H7 (cell line): ENCODE measurements at places on chromosomes 7 and 10.

GRCh38 chr10:113126229-113127201 lies 176.5 kb downstream of the TCF7L2 start:
- peak; percentile 87 for DNase-seq

- no peak for DNase-seq
These were observed 182.2 kb downstream of the POLR1F start for GRCh38 chr7:19526639-19527038.

- peak; percentile 36 for DNase-seq
These were observed 46.8 kb downstream of the CAMK2B start for GRCh38 chr7:44278451-44279161.

- DNase-seq: no peak
These were observed 6.3 kb upstream of the COL13A1 start for GRCh38 chr10:69795242-69795934.

DNA sequence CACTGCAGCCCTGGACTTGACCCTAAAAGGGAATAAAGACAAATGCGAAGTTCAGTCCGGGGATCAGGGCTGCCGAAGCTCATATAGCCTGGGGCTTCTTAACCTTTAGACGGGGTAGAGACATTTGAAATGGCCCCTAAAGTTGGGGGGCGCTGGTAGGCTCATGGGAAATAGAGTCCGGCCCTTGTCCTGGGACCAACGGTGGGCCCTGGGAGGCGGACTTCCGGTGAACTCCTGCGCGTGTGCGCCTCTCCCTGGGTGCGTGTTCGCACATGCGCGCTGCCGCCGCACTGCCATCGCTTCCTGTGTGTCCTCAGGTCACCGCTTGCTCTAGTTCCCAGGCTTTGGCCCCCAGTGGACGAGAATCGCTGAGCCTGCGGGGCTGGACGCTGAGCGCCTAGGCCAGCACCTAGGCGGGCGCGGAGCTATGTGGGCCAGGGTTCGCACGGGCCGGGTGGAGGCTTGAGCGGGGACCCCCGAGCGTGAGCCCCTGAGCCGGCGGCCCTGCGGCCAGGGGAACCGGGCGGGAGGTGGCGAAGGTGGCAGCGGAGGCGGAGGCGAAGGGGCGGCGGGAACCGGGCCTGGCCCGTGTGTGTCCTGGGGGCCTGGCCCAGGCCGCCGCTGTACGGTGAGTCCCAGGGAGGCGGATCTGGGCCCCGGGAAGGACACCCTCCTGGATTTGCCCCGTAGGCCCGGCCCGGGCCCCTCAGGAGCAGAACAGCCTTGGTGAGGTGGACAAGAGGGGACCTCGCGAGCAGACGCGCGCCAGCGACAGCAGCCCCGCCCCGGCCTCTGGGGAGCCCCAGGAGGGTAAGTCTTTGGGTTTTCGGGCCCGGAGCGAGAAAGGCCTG lies 23.0 kb upstream of the ZNF12 start:
- DNase-seq: peak; percentile 97

DNA sequence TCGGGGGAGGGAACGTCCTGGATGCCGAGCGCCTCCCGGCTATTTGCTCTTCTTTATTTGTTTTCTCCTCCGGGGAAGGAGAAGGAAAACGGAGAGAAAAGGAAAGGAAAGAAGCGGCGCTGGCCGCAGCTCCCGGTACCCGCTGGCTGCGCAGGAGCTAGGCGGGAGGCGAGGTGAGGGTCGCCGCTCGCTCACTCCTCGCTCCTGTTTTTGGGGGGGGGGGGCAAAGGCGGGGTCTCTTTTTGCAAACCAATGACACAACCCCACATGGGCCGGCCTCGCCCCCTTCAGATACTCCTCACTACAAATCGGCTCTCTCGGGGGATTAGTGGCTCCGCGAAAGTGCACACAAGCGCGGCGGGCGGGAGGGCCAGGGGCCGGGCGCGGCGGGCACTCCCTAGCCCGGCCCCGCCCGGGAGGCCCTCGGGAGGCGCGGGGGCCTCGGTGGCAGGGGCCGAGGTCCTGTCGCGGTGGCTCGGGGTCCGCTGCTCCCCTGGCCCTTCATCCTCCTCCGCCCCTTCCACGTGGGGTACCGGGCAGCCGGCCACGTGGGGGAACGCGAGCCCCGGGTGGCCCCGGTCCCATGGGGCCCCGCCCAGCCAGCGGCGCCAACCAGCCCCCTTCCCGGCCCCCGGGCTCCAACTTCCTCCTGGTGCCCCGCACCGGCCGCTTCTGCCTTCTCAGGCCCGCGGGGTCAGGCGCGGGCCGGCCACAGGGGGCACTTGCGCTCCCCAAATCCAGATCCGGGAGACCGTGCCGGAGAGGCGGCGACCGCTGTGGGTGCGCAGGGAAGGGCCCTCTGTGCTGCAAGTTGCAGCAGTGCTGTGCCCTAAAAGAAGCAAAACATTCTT lies 718 bp upstream of the CTBP2 start:
- peak; percentile 95 for DNase-seq

DNA sequence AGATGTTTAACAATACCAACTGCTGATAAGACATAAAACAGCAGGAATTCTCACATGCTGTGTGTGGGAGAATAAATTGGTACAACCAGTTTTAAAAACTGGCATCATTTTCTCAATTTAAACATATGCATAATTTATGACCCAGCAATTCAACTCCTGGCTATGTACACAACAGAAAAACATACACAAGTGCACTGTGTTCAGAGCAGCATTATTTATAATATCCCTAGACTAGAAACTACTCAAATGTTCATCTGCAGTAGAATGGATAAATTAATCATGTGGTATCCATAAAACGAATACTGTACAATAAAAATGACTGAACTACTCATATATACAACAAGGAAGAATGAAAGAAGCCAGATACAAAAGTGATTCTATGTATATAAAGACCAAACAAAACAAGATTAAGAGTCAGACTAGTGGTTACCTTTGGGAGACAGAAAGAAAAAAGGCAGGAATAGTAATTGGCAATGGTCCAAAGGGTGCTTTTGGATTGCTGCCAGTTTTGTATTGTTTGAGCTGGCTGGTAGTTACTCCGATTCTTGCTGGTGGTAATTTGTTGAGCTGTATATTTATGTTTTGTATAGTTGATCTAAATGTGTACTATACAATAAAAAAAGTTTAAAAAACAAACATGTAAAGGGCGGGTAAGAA lies 306.0 kb downstream of the TFEC start:
- no peak for DNase-seq

GRCh38 chr7:55365205-55365674 lies at the start of gene LANCL2:
LANCL2 (plus strand) TSS chr7:55365337; CDS start chr7:55366026, 689 bp downstream.
- DNase-seq: no peak

GRCh38 chr7:137869260-137869659 lies 22.5 kb upstream of the DGKI start:
- no peak for DNase-seq

DNA sequence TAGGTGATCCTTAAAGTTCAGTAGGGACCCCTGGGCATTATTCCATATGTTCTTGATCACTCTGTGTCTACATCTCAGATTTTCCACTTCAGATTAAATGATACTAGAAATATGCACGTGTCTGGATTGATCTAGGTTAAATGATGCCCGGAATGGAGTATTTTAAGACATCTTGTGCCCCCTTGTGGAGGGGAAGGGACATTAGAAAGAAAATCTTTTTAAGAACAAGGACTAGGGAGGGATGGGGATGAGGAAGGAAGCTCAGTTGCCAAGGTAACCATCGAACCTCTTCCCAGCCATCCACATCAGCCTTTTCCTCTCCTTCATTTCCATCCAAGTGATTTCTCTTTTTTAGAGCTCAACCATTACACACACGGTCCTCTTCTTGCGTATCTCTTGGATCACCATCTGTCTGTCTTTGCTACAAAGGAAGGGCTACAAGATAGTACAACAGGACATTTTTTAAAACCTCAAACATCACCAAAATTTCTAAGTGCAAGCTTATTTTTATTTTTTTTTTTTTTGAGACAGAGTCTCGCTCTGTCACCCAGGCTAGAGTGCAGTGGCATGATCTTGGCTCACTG lies 40.5 kb downstream of the PRSS2 start:
- DNase-seq: peak; percentile 64

- no peak for DNase-seq
These were observed 3.8 kb downstream of the TMEM184A start for GRCh38 chr7:1552200-1552599.

DNA sequence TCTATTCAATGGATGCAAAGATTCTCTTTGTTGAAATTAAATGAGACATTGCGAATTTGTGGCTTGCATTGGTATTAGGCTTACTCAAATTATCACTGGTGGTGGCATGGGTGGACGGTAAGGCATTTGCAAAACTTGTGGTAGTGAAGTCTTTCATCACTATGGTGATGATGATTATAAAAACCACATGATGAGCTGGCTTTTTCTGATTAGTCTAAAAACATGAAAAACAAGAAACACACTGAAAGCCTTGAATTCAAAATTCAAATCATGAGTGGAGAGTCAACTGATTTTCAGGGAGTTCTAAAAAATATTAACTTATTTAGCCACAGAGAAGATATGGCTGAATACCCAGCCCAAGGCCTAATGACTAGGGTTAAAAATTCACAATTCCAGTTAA lies 99.8 kb upstream of the HGF start:
- DNase-seq: no peak

- no peak for DNase-seq
These were observed 82.5 kb downstream of the CPVL start for GRCh38 chr7:29063872-29064271.

- DNase-seq: peak; percentile 40
These were observed 1.1 kb upstream of the SFXN4 start for GRCh38 chr10:119166564-119166963.

- no peak for DNase-seq
These were observed 250.9 kb upstream of the TMEM72 start for GRCh38 chr10:44660271-44660670.

DNA sequence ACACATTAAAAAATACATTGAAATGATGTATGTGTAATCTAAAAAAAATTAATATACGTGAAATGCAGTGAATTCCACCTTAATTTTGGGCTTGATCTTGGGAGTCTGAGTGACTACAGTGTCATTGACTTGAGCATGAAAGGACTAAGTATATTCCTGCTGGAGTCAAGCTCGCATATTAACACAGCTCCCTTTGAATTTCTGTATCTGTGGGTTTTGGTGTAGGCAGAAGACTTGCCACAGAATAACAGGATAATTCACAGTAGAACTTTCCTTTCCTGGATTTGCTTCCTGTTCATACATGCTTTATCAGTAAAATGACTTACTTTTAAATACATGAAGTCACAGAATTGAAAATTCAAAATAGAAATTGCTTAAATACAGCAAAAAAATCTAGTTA lies 55.3 kb downstream of the PPP1R9A start:
- DNase-seq: no peak

DNA sequence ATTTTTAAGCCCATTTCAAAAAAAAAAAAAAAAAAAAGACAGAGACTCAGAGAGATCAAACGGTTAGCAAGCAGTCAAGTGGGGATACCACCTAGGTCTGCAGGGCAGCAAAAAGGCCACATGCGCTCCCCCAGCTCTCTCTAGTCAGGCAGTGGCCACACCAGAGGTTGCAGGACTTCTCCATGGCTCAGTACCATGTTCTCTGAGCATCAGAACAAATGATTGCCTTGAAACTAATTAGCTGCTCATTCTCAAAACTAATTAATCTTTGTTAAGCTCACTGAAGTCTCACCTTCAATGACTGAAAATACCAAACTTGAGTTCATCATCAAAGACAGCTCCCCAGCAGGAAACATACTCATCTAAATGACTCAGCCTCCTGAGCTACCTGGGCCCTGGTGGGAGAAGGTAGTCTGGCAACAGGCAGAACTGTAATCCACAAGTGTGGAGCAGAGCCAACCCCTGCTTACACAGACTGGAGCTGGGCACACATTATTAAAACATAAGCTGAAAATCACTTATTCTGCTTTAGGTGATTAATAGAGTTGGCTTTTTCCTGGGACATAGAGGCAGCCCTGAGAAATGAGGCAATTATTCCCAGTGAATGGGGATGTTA lies 319.6 kb downstream of the GRID1 start:
- no peak for DNase-seq

- DNase-seq: no peak
These were observed 132.7 kb downstream of the GATA3 start for GRCh38 chr10:8187171-8187666.

DNA sequence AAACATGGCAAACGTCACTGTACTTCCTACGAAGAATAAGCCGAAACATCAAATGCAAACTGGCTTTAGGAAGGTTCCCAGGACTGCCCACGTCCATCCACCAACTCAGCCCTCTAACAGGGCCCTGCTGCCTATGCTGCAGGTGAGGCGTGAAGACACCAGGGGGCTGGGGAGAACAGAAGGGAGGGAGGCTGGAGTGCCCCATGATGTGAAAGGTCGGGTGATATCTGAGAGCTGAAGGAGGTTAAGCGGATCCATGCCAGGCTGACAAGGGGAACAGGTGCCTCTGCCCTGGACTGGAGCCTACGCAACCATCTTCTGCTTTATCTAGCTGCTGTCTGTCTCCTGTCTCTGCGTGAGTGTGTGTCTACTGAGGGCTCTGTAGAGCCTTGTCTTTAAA lies 40.2 kb upstream of the ATP6V0A4 start:
- peak; percentile 53 for DNase-seq

DNA sequence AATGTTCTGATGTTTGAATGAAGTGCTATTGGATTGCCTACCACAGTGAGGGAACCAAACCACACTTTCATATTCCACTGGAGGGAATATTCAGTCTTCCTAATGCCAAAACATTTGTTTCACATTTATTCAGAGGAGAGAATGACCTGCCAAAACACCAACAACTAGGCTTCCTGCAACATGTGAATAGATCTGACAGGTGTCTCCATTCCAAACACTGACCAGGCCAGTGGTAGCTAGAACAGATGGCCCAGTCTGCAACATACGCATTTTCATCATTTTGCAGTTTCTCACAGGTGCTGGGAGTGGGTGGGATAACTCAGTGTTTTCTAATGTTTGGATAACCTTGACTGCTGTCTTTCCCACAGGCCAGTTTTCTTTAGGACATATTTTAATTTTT lies 110.0 kb downstream of the RELN start:
- no peak for DNase-seq

GRCh38 chr7:2953099-2953498 lies 90.6 kb downstream of the CARD11 start:
- DNase-seq: no peak

DNA sequence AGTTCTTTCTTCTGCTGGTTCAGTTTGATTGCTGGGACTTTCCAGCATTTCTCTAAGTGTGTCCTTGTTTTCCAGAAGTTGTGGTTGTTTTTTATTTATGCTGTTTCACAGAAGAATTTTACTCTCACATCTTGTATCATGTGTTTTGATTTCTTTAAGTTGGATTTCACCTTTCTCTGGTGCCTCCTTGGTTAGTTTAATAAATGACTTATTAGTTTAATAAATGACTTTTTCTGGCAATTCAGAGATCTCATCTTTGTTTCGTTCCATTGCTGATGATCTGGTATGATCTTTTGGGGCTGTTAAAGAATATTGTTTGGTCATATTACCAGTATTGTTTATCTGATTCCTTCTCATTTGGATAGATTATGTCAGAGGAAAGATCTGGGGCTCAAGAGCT lies 59.8 kb upstream of the CYP2C9 start:
- DNase-seq: no peak
